A549 treated with CpdA at 1 μM for 4 hours (cell line): ENCODE measurements at places on chromosomes 16 and 17. TPM values are rescaled to one million over a fixed set of nuclear protein-coding genes. Genes with fewer than 3 reads are reported as not detected.

Gene CPNE2
- 37.0 to 47.1 TPM (median 43.3 TPM) in 5 replicates for total RNA-seq

Gene DRC3
- total RNA-seq = 1.3 to 3.4 TPM (median 2.5 TPM) in 5 replicates

Gene ADAD2
- not detected in 5 replicates for total RNA-seq

Gene HAGHL
- total RNA-seq = 13.4 to 18.6 TPM (median 16.8 TPM) in 5 replicates

Gene CHD9NB
- 0.97 to 1.7 TPM (median 1.3 TPM) in 5 replicates for total RNA-seq

Gene CLEC19A
- 0.06 to 0.16 TPM (median 0.13 TPM) in 4 of 5 replicates, not detected in the other for total RNA-seq

Gene CES4A
- total RNA-seq = 1.3 to 2.1 TPM (median 1.6 TPM) in 5 replicates

Gene KCNJ2
- 0.04 to 0.19 TPM (median 0.10 TPM) in 5 replicates for total RNA-seq
